ENCODE measurements at places on chromosomes 1 and 21.

DNA sequence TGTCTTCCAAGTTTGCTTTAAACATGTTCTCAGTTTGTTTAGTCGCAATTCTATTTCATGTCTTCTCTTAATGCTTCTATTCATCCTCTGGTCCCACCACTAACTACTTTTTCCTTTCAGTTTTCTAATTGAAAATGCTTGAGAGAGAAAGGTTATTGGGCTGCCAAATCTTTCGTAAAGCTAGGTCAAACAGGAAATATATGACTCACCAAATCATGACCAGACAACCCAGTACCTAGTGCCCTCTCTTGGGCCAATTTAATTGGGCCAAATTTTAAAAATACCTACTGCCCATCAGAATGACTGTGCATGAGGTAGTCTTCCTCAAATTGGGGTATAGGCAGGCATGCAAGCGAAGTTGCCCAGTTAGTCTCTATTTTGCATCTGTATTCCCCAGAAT lies 295.4 kb upstream of the PBX1 start:
- no peak for DNase-seq

- no peak for DNase-seq
These were observed 6.2 kb downstream of the TRAF5 start for GRCh38 chr1:211332830-211333229.

GRCh38 chr1:22286491-22286890 lies 143.6 kb upstream of the WNT4 start:
- no peak for DNase-seq

GRCh38 chr1:1175221-1176062 lies 1.8 kb downstream of the TTLL10 start:
- no peak for DNase-seq

- no peak for DNase-seq
These were observed 1926.8 kb downstream of the NCAM2 start for GRCh38 chr21:22925032-22925431.

GRCh38 chr1:226123212-226123560 lies 60.7 kb downstream of the H3-3A start:
- no peak for DNase-seq

- DNase-seq: no peak
These were observed 85.7 kb downstream of the DYRK1A start for GRCh38 chr21:37452227-37452626.

DNA sequence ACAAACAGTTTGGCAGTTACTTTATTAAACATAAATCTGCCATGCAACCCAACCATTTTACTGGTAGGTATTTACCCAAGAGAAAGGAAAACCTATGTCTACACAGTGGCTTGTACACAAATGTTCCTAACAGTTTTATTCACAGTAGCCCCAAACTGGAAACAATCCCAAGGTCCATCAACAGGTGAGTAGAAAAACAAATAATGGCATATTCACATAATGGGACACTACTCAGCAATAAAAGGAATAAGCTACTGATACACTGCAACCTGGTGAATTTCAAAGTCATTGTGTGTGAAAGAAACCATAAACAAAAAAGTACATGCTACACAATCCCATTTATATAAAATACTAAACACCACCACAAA lies 12.7 kb downstream of the KYAT3 start:
- DNase-seq: no peak

GRCh38 chr21:43865540-43866259 lies 677 bp downstream of the AGPAT3 start:
- DNase-seq: peak; percentile 51

GRCh38 chr1:45659222-45659621 lies 27.1 kb downstream of the GPBP1L1 start:
- no peak for DNase-seq

- DNase-seq: no peak
These were observed 29.4 kb upstream of the VASH2 start for GRCh38 chr1:212920896-212921295.

DNA sequence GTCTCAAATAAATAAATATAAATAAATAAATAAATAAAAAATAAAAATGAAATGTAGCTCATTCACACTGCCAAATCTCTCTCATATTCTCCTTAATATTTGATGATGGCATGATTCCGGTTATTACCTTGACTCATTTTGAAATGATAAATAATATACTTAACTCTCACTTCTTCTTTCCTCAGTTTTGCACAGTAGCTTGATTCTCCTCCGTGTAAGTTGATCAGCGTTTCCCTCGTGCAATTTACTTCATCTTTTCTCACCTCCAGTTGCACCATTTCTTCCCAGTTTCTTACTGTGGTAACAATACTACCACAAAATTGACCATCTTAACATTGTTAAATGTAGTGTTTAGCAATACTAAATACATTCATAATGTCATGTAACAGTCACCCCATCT lies 111.6 kb downstream of the RIPK4 start:
- DNase-seq: no peak

GRCh38 chr1:41734201-41734970 lies 184.3 kb downstream of the HIVEP3 start:
- DNase-seq: no peak

Data from stimulated activated naive CD4-positive, alpha-beta T cell treated with Interleukin-2 at 50 U/mL for 16 hours (primary cell).